ENCODE measurements at places on chromosomes 4 and X. TPM values are rescaled to one million over a fixed set of nuclear protein-coding genes. Genes with fewer than 3 reads are reported as not detected.
A peak's percentile ranks its signal among the peaks of the same experiment; 100 is the strongest.

GIMD1 gene
- not detected for polyA plus RNA-seq

DNA sequence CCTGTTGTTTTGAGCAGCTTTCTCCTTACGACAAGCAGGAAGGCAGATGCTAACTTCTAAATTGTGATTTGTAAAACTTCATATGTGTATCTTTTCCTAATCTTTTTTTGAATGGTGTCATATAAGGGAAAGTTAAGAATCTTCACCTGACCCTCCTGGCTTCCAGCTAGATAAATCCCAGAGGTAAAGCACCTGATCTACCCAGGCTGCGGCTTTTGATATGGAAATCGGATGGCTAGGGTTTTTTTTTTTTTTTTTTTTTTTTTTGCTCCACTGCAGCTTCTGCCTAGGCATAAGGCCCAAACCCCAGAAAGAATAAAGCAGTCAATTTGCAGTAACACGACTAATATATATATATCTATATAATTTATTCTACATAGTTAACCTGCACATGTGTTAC, 10.0 kb downstream of the MAB21L2 start:
- DNase-seq, result no peak

- no peak for DNase-seq
Measured at GRCh38 chrX:21056622-21057021, 317.6 kb upstream of the CNKSR2 start.

DNA sequence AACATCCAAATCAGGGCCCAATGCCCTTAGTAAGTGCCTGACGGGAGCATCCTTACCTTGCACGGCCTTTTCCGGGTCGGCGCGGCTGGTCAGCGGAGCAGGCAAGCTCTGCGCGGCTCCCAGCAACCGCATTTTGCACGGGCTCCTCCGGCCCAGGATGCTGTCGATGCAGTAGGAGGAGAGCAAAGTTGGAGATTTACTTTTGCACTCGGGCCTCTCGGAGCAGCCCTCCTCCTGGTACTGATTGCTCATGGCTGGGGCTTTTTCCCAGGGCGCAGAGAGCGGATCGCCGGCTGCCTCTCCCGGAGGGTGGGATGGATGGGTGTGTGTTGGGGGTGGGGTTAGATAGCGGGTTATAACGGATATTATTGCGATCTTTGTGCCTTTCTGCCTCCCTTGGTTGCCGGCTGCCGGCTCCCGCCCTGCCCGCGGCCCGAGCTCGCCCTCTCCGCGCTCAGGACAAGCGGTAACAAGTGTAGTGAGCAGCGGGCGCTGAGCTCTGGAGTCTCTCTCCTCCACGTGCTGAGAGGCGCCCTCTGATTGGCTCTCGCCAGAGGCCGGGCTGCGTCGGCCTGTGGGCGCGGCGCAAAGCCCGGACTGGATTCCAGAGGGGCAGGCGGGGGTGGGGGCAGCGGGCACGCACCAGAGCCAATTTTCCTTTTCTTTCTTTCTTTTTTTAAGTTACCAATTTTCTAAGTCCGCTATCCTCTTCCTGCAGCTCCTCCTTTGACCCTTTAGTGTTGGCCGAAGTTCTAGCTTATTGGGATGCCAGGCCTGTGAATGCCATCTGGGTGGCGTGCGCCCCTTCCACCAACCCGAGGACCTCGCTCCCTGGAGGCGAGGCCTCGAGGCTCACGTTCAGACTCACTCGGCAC, at the start of gene ARX:
TSS of gene ARX (minus strand) at position 480 of the 875 bp plus-strand sequence. CDS start at position 252, 228 bp downstream.
- peak; percentile 47 for DNase-seq

GRCh38 chr4:166519774-166520173, 646.7 kb downstream of the TLL1 start:
- no peak for DNase-seq

- no peak for DNase-seq
Measured at GRCh38 chrX:150148749-150149672, 210.7 kb upstream of the EOLA2 start.

All from heart left ventricle (tissue), 16 donors.